ENCODE measurements at places on chromosomes 1 and 21.

- H3K36me3 ChIP-seq = no peaks in the 10 kb centered on the region
- no peak overlapping the region for H3K27ac ChIP-seq
- no peaks in the 10 kb centered on the region for H3K4me1 ChIP-seq
- no peaks in the 10 kb centered on the region for H3K27me3 ChIP-seq
- DNase-seq = no peak
Observed at GRCh38 chr1:210754878-210755665, 378.9 kb downstream of the KCNH1 start.

- H3K4me1 ChIP-seq = no peaks in the 10 kb centered on the region
- no peak overlapping the region for H3K27ac ChIP-seq
- no peak overlapping the region for H3K4me3 ChIP-seq
- no peaks in the 10 kb centered on the region for H3K36me3 ChIP-seq
- no peak for DNase-seq
Observed at GRCh38 chr1:172460177-172460576, 16.3 kb upstream of the PIGC start.

GRCh38 chr1:183025782-183026774 is 2.9 kb downstream of the LAMC1 start:
- no peaks in the 10 kb centered on the region for H3K36me3 ChIP-seq
- H3K27ac ChIP-seq = no peak overlapping the region
- H3K27me3 ChIP-seq = no peaks in the 10 kb centered on the region
- peaks cover 14% of the 10 kb centered on the region for H3K4me1 ChIP-seq
- no peak for DNase-seq

DNA sequence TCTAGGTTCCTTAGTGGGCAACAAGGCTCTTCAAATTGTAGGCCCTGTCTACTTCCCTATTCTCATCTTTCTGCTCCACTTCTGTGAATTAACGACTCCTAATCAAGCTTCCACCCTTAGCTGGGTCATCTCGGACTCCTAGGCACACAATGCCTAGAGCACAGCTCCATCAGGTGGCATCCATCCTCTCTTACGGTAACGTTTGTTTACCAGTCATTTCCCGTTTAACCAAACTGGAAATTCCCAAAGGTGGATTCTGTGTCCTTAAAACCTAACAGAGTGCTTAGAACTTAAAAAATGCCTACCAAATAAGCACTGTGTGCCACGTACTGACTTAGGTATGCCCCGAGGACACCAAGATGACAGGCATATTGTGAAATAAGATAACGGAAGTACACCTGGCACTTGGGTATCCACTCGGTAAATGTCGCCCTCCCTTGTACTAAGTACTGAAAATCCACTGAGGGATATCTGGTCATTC is 1.5 kb downstream of the PARP1 start:
- DNase-seq = peak; percentile 37
- H3K27ac ChIP-seq = no peak overlapping the region
- H3K27me3 ChIP-seq = no peaks in the 10 kb centered on the region
- peaks cover 15% of the 10 kb centered on the region for H3K4me1 ChIP-seq
- no peak overlapping the region for H3K4me3 ChIP-seq

- peak; percentile 60 for DNase-seq
- H3K27me3 ChIP-seq = no peaks in the 10 kb centered on the region
- peak overlapping the region; percentile 17 for H3K27ac ChIP-seq
Observed at GRCh38 chr21:44304877-44305293, 5.0 kb downstream of the PFKL start.

- no peak overlapping the region for H3K4me3 ChIP-seq
- no peak overlapping the region for H3K27ac ChIP-seq
- no peaks in the 10 kb centered on the region for H3K27me3 ChIP-seq
- DNase-seq = no peak
- H3K36me3 ChIP-seq = no peaks in the 10 kb centered on the region
Observed at GRCh38 chr21:28160378-28160777, 832.3 kb downstream of the LTN1 start.

- no peaks in the 10 kb centered on the region for H3K36me3 ChIP-seq
- H3K4me3 ChIP-seq = no peak overlapping the region
- peak overlapping the region; percentile 18 for H3K27ac ChIP-seq
- no peak for DNase-seq
- peaks cover 10% of the 10 kb centered on the region for H3K4me1 ChIP-seq
Observed at GRCh38 chr1:20184997-20185833, 681 bp upstream of the UBXN10 start.

DNA sequence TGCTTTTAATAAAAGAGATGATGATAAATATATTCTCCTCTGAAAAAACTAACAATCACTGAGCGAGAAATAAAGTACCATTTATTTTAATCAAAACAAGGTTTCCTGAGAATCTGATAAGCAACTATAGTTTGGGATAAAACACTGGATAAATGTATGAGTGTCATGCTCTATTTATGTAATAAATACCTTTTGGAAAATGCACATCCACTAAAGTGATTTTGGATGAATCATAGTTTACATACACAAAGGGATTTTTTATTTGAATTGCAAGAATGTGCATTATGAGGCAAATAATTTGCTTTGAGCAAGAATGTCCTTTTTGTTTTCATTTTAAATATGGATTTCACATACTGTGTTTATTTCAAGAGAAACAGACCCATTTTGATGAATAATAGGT is 1483.5 kb downstream of the MRPL39 start:
- H3K27ac ChIP-seq = no peak overlapping the region
- no peaks in the 10 kb centered on the region for H3K36me3 ChIP-seq
- H3K4me3 ChIP-seq = no peak overlapping the region
- no peaks in the 10 kb centered on the region for H3K27me3 ChIP-seq

DNA sequence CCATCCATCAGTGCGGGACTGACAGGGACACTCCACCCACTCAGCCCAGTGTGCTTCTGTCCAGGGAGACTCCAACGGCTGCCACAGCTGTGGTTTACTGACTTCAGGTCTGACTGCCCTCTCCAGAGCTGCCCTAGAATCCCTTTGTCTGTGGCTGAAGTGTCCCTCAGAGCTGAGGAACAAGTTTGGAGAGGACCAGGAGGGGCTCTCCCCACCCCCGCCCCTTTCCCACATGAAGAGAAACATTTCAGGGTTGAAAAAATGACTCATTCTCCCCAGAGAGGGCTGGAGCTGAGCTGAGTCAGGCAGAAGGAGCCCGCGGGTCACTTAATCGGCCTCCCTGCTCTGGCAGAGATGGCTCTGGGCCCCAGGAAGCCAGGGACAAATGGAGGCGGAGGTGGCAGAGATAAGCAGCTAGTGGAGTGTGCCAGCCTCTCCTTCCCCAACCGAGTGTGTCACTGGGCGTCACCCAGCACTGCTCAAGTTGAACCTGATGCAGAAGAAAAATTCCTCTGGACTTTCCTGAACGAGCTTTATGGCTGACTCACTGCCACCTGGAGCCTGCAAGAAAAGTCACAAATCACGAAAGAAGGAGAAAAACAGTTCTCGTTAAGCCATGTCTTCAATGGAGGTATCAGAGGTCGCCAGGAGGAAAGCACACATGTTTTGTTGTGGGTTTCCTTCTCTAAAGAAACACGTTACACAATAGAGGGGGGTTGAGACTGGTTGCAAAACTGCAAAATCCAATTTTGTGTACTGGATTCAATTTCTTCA is 34.3 kb upstream of the ECE1 start:
- H3K36me3 ChIP-seq = no peaks in the 10 kb centered on the region
- H3K4me1 ChIP-seq = peaks cover 78% of the 10 kb centered on the region
- H3K27me3 ChIP-seq = no peaks in the 10 kb centered on the region
- peak overlapping the region; percentile 89 for H3K27ac ChIP-seq

- no peaks in the 10 kb centered on the region for H3K36me3 ChIP-seq
- no peak overlapping the region for H3K27ac ChIP-seq
- no peak for DNase-seq
- H3K27me3 ChIP-seq = no peaks in the 10 kb centered on the region
Observed at GRCh38 chr1:29802181-29803068, 566.1 kb downstream of the PTPRU start.

- no peak for DNase-seq
- no peaks in the 10 kb centered on the region for H3K36me3 ChIP-seq
Observed at GRCh38 chr1:20626524-20626923, 6.7 kb upstream of the PINK1 start.

GRCh38 chr1:221782477-221782876 is 40.6 kb upstream of the DUSP10 start:
- H3K36me3 ChIP-seq = no peaks in the 10 kb centered on the region
- H3K4me1 ChIP-seq = no peaks in the 10 kb centered on the region
- H3K27me3 ChIP-seq = no peaks in the 10 kb centered on the region
- no peak overlapping the region for H3K4me3 ChIP-seq
- H3K27ac ChIP-seq = no peak overlapping the region
- no peak for DNase-seq

GRCh38 chr1:109423498-109423897 is 2.8 kb downstream of the PSMA5 start:
- no peak for DNase-seq
- peaks cover 4% of the 10 kb centered on the region for H3K4me1 ChIP-seq
- no peaks in the 10 kb centered on the region for H3K27me3 ChIP-seq
- no peaks in the 10 kb centered on the region for H3K36me3 ChIP-seq
- no peak overlapping the region for H3K27ac ChIP-seq

- no peak for DNase-seq
- H3K4me3 ChIP-seq = no peak overlapping the region
- H3K27me3 ChIP-seq = peaks cover 39% of the 10 kb centered on the region
- peaks cover 9% of the 10 kb centered on the region for H3K4me1 ChIP-seq
- H3K36me3 ChIP-seq = no peaks in the 10 kb centered on the region
Observed at GRCh38 chr1:223358826-223359225, 5.2 kb downstream of the SUSD4 start.

Data from small intestine (tissue), 16 donors.